ENCODE measurements at places on chromosomes 5 and 9.

DNA sequence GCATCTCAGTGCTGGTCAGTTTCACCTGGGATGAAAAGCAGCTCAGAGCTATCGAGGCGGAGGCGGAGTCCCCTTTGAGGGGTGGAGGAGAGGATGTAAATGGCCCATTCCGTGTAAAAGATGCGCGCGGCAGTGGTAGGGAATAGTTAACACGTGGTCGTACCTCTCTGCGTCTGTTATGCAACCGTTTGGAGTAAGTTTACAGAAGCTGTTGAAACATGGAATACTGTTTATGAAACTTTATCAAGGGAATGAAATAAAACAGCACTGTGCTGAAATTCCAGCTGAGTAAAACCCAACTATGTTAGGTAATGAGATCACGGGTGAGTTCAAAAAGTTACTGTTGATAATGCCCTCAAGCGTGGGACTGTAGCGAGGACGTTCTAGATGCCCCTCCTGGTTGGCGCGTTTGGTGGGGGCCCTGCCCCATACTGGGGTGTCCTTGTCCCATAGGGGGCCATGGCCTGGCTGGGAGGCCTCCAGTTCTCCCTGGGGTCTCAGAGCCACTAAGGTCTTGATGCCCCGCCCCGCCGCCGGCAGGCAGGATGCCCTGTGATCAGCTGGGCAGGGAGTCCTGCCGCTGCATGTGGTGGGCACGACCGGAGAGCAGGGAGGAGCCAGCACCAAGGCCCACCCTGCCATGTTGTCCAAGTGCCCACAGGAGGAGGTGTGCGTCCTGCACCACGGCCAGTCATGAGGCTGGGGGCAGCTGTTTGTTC lies 90.9 kb downstream of the COL5A1 start:
- no peak for DNase-seq

DNA sequence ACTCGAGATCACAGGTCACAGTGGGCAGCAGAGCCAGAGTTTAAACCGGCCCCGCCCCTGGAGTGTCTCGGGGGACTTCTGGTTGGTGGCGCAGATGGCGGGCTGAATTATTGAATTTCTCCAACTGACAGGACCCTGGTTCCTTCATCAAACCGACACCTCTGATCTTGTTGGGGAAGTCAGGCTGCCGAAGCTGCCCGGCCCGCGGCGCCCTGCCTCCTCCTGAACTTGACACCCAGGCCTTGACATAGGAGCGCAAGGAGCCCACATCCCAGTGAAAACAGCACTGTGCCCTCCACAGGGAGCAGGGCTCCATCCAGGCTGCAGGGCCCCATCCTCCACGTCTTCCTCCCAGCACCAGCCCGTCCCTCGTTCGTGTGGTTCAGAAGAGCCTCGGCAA lies 105.2 kb downstream of the OLFM1 start:
- DNase-seq, result no peak

- no peak for DNase-seq
Observed at GRCh38 chr9:77939149-77939668, 92.4 kb downstream of the GNAQ start.

DNA sequence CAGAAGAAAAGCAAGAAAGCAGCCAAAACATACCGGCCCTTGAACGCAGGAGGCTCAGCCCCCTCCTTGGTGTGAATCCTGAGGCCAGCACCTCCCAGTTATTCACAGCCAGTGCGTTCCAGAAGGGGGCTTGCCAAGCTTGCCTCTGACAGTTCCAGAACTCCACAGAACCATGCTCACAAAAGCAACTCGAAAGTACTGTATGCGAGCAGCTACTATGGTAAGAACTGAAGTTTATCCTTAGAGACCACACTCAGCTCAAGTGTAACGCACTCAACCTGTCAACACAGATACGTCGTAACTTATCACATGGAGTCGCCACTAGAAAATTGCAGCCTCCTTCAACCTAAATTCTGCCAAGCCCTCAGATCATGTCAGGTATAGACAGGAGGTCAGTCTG lies 1.4 kb downstream of the UBAC1 start:
- no peak for DNase-seq

GRCh38 chr9:15417626-15418025 lies 5.0 kb upstream of the SNAPC3 start:
- no peak for DNase-seq

DNA sequence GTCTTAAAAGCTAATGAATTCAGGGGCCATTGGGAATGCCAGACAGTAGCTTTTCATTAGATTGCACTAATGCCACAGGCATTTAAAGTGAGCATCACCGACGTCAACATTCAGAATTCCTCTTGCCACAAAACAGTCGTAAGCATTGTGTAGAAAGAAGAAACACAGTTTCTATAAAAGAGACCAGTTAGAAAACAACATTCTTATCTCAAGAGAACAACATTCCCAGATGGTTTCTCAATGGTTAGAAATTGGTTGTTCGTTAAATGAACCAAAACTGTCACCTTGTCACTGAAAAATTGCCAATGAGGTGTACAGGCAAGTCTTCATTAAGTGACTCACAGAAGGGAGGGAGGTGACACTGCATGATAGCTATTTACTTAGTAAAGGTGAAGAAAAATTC lies 401.6 kb upstream of the PRR16 start:
- DNase-seq, result no peak

DNA sequence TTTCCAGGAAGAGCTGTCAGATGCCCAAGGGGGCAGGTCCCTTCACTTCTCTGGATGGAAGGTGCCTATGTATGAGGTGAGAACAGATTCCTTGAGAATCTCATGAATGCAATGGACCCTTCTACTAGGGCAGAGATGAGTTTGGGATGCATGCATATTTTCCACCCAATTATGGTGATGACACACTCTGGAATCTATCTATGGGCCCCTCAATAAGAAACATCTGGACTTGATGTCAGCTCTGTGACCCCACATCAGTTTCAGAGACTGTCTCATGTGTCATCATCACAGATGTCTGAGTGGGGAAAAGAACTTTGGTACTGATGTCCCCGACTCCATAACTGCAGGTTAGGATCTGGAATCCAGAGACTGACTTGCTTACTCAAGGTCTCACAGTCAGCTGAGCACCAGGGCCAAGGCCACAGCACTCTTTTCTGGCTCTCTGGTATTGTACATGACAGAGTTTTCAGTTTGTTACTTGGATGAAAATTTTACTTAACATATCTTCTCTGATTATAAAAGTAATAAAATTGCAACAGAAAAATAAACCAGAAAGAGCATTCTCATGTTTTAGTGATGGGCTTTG lies 177.0 kb downstream of the DCP2 start:
- DNase-seq, result no peak

GRCh38 chr5:86884608-86885007 lies 266.9 kb downstream of the COX7C start:
- DNase-seq, result no peak

DNA sequence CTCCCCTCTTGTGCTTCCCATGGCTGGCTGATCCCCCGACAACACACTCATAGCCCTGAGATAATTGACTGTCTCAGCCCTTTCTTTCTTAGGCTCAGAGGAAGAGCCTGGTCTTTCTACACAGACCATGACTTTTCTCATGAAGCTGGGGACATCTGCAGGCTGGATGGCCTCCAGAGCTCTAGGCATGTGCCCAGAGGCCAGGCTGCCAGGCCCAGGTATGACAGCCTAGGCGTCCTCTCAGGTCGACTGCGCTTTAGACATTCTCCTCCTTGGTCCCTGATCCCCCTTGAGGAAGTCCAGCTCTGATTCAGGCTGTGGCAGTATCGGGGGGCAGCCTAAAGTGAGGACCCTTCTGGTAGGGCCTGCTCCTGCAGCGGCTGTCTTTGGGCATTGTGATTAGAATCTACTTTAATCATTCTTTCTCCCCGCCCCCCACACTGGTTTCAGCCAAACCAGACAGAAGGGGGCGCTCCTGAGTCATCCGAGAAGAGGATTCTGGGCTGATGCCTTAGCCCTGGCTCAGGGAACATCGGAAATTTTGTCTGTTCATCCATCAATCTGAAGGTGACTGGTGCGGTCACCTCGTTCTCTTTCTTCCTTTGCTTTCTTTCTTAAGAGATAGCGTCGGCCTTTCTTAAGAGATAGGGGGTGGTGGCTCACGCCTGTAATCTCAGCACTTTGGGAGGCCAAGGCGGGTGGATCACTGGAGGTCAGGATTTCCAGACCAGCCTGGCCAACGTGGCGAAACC lies 66.5 kb upstream of the HSPA9 start:
- DNase-seq, result peak; percentile 35

- DNase-seq, result no peak
Observed at GRCh38 chr5:171908638-171909037, 97.8 kb downstream of the FBXW11 start.

DNA sequence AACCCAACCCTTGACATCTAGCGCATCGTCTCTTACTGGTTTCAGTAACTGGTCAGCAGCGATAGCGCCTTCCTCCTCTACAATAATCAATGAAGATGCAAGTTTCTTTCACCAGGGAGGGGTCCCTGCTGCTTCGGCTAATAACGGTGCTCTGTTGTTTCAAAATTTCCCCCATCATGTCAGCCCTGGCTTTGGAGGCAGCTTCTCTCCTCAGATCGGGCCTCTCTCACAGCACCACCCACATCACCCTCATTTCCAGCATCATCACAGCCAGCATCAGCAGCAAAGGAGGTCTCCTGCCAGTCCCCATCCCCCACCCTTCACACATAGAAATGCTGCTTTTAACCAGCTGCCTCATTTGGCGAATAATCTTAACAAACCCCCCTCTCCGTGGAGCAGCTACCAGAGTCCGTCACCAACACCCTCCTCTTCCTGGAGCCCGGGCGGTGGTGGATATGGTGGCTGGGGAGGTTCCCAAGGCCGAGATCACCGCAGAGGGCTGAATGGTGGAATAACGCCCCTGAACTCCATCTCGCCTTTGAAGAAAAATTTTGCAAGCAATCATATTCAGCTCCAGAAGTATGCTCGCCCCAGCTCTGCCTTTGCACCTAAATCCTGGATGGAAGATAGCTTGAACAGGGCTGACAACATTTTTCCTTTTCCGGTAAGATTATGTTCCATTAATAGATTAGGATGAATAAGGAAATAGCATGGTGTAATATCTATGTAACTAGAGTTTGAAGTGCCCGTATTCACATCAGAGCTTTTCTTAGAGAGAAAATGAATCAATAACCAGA lies 2.2 kb downstream of the CPEB4 start:
- DNase-seq, result no peak

DNA sequence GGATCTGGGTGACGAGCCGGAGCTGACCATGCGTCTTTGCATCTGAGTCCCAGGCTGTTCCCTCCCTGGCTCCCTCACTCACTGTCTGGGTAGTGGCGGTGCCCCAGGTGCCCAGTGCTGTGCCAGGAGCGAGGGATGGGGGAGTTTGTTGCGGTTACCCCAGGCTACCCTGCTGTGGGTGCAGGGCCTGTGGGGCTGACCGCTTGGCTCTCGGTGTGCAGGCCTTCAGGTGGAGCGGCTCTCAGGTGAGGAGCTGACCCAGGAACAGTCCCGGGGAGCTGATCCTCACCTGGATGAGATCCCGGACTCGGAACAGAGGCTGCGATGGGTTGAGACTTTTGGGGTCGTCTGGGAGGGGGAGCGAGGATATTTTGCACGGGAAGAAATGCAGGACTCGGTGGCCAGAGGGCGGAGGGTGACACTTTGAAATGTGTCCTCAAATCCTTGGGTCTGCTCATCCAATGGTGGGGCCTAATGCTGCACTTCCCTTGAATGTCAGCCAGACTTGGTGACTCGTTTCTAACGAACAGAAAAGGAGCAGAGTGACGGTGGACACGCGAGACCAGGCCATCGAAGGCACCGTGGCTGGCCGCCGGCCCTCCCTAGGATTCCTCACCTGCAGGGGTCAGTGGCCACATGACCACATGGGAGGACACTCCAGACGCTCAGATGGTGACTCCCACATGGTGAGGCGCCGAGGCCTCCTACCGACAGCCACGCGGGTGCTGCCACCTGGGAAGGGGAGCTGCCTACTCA lies 104.3 kb upstream of the RAPGEF1 start:
- no peak for DNase-seq

GRCh38 chr9:113343732-113344231 lies 3.7 kb upstream of the WDR31 start:
- DNase-seq, result peak; percentile 64

- DNase-seq, result no peak
Observed at GRCh38 chr9:90432951-90433350, 209.7 kb downstream of the DIRAS2 start.

GRCh38 chr5:173790177-173790719 lies 97.9 kb upstream of the CPEB4 start:
- no peak for DNase-seq

All from CMK (cell line).